GM10248 (cell line): ENCODE measurements at places on chromosomes 7 and 10.

DNA sequence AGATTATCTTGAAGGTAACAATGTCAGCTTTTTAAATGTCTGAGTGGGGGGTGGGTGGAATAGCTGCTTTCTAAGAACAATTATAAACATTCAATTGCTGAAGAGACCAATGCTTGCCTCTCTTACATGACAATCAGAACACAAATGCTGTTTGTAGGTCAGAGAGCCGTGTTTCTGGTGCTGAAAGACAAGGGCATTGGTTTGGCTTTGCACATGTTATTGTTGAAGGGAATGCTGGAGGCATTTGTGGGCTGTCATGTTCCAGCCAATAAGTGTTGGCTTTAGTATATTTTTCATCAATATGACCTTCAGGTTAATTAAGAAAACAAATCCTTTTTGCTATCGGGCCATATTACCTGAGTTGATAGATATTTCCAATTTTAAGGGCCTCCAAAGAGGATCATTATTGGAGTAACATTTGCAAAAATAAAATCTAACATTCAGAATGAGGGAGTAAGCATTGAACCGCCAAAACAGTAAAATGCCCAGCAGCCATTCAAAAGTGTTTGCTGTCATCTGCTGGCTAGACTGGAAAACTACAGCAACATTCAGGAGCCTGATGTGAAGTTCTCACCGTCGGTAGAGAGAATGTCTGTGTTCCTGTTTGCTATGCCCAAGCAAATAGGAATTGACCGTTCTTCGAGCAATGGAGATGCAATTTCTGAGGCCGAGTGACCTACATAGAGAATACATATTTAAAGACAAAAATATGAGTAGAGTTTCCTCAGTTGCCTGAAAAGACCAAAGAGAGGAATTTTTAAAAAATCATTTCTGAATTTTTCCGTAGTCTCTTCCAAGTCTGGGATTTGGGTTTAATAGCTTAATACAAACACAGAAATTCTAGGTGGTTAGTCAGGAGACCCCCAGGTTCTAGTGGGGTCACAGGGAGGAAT, 118.9 kb downstream of the APBB1IP start:
- peak; percentile 55 for DNase-seq

DNA sequence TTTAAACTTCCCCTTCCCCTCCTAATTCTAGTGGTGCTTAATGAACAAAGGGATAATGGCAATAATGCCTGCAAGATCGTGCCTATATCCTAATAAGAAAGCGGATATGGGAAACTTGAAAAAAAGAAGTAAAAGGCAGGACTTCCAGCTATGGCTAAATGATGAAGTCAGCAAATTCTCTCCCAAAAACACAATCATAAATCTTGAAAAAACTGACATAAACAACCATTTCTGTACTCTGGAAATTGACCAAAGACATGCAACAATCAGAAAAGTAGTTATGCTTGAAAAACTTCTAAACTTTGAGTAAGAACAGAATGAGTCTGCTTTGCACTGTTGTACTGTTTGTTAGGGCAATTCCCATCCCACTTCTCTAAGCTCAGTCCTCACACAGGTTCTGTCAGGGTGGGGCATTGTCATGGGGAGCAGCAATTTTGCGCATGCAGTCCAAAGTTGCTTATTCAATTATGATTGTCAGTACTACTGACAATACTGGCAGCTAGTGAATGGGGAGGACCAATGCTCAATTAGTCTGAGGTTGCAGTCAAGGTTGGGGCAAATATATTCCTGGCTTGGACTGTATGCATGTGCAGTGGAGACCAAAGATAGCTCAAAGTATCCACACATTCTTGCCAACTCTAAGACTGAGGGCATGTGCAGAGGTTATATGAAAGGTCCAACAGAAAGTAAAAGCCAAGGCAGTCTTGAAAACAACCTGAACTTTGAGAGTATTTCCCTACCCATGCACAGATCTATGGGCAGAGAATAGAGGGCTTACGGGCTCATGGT, 34.1 kb upstream of the ARHGAP22 start:
- DNase-seq: no peak

DNA sequence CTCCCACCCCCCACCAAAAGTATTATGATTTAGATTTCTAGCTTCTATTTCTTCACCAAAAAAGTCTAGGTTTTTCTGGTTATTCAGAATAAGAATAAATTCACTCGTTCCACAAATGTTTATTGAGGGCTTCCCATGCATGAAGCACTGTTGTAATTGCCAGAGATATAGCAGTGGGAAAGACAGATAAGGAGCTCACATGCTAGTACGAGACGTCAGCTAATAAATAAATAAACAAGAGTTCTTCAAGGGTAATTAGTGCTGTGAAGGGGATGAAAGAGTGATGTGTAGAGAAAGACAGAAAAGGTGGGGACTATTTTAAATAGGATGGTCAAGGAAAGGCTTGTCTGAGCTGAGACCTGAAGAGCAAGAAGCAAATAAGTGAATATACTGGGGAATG, 38.1 kb upstream of the SEPTIN7 start:
- no peak for DNase-seq

DNA sequence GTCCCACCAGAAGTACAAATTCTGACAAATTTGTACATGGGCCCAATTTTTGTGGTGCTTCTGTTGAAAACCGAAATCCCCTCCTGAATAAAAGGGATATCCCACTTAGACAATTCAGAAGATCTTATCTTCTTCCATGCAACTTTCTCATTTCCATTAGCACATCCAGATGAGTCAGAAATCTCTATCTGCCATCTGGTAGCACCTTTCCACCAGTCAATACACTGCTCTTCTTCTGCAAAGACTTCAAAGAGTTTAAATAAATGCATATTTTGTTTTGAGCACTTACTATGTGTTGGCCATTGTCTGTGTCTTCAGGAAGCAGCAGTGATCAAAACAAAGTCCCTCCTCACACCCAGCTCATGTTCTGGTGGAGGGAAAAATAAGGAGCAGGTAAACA, 12.7 kb upstream of the KLF6 start:
- no peak for DNase-seq

- DNase-seq: no peak
Measured at GRCh38 chr10:62850646-62851045, 34.5 kb upstream of the EGR2 start.
